Nephron progenitor cell (in vitro differentiated cells): ENCODE measurements at places on chromosomes 3 and 15.

DNA sequence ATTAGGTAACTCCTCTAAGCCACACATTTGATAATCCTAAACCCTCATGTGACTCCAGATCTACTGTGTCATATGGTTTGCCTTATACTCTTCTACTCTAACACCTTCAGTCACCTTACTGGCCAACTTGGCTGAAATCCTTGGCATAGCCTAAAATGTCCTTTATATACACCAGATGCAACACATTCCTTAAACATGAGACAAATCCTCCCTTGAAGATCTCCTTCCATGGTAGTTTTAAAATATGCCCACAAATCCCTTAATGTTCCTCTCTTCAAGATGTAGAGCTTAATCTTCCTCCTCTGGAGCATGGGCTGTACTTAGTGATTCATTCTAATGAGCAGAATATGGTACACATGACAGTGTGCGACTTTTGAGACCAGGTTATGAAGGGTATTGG lies 238.9 kb downstream of the SUCLG2 start:
- no peak for DNase-seq

- no peak for DNase-seq
Measured at GRCh38 chr3:50297896-50298725, 1.1 kb downstream of the HYAL3 start.

GRCh38 chr3:197447057-197447456 lies 108.7 kb downstream of the BDH1 start:
- DNase-seq = no peak

DNA sequence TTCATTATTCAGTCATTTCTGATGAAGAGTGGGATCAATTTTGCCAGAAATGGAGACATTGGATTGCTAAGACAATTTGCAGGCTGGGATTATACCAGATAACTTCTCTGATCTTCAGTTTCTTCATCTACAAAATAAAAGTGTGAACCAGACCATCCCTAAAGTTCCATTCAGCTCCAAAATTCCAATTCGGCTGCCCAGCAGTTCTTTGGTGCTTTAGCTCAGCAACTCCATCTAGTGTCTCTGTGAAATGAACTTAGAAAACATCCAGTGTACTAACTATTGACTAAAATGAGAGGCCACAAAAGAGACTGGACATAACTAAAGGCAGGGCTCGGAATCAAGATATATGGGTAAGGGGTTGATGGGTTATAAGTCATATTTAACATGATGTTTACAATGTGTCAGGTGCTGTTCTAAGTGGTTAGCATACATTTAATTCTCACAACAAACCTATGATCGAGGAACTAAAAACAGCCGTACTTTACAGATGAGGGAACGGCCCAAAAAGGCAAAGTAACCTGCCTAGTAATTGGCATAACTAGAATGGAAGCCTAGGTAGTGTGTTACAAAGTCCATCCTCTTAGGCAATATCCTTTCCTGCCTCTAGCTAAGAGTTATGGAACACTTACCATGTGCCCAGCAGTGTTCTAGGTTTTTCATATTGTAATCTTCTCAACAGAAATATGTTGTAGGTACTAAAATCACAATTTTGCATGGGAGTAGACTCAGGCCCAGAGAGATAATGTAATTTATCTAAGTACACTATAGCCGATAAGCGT lies 17.0 kb downstream of the THAP10 start:
- no peak for DNase-seq

DNA sequence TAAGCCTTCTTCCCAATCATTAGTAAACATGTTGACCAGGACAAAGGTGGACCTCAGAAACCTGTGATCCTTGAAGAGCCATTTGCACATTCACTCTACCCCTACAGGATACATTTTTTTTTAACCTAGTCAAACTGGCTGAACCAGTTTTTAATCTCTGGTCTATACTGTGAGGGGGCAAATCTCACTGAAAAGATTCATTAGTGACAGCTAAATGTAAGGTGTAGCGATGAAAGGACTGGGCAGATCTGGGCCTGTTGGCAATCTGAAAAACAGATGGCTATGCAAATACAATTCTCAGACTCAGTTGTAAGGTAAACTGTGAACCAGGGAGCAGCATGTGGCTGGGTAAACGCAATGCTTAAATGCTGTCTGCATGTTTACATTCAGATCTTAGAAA lies 75.6 kb upstream of the SNTN start:
- DNase-seq = no peak

DNA sequence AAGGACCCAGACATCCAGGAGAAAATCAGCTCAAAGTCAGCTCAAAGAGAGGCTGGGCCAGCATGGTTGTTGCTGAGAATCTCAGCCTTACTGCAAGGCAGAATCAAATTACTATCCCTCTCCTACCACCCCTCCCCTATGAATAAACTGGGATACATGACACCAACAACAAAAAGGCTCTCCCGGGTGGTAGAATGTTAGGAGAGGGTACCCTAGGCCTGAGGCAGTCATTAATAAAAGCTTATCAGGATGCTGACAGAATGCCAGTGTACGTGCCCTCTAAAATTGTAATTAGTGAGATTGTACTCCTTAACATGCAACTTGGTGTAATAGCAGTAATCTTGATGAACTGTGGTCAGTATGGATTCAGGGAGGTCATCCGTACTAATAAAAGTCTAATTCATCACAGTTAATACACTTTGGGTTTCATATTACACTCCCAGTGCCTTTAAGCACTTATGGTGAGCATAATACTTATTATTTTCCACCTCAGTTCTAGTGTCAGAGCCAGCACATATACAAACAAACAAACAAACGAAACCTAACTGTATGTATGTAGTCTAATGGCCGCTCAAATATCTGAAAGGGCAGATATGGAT lies 76.5 kb downstream of the B3GALNT1 start:
- peak; percentile 4 for DNase-seq

DNA sequence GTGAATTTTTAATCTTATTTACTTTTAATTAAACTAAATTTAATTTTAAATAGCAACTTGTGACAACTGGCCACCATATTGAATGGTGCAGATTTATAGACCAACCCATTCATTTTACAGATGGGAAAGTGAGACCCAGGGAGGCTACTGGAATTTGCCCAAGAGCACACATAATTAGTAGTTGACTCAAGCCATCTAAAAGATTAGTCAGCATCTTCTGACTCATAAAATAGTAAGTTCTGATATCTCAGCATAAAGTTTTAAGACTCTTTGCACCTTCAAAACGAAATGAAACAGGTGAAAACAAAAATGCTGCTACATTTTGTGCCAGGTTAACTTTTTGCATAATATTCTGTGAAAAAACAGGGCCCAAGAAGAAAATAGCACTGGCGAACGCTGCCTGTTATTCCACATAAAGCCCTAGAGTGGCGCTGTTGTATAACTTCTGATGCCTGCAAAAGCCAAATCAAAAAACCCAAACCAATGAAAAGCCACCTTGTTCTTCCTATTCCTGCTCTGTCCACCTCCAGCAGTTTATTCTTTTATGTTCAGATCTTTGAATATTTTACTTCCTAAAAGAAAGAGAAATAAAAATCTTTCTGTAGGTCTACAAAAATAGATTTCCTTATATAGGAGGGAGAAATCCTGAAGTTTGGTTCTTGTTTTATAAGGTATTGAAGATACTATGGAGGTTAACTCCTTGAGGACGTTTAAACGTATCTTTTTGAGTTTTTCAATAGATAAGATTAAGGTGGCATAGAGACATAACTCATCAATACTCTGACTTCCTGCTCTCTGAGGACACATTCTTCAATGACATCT lies 62.8 kb downstream of the OTOL1 start:
- peak; percentile 21 for DNase-seq

GRCh38 chr15:38819387-38819950 lies 254.9 kb upstream of the RASGRP1 start:
- DNase-seq = no peak

GRCh38 chr3:17140670-17141505 lies 256.1 kb downstream of the PLCL2 start:
- no peak for DNase-seq

GRCh38 chr3:128385080-128385832 lies 81.4 kb downstream of the DNAJB8 start:
- no peak for DNase-seq

GRCh38 chr3:45783667-45784066 lies 12.7 kb downstream of the SLC6A20 start:
- no peak for DNase-seq

- DNase-seq = no peak
Measured at GRCh38 chr15:68896178-68896577, 34.1 kb upstream of the SPESP1 start.

GRCh38 chr3:101495552-101495951 lies 17.5 kb downstream of the SENP7 start:
- no peak for DNase-seq

- no peak for DNase-seq
Measured at GRCh38 chr3:142866841-142867631, 21.8 kb downstream of the PCOLCE2 start.

DNA sequence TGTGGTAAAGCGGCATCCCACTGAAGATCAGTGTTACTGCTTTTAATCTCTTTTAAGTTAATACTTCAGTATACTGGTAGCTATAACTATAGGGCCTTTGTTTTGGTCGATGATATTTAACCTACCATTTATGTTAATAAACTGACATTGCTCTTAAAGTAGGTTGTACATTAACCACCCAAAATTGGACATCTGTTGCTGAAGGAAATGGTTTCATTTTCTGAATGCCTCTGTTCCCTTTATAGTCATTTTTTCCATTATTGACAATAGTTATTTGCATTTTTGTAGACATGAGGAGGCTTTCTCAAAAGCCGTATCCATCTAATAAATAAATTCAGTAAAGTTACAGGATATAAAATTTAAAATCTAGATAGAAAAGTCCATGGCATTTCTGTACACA lies 252.4 kb upstream of the UBE2E1 start:
- DNase-seq = no peak

DNA sequence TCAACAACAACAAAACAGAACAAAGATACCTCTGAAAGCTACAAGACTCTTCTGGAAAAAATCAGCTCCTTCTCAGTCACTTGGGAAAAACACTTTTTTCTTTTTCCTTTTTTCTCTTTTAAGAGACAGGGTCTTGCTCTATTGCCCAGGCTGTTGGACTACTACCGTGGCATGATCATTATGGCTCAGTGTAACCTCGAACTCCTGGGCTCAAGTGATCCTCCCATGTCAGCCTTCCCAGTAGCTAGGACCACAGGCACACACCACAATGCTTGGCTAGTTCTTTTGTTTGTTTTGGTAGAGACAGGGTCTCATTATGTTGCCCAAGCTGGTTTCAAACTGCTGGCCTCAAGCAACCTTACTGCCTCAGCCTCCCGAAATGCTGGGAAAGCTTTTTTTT lies 12.8 kb downstream of the MYO9A start:
- DNase-seq = no peak

- no peak for DNase-seq
Measured at GRCh38 chr3:152281133-152281713, 12.5 kb downstream of the MBNL1 start.

- no peak for DNase-seq
Measured at GRCh38 chr3:65091565-65091964, 403.8 kb upstream of the ADAMTS9 start.

GRCh38 chr3:14137004-14137403 lies 12.2 kb downstream of the TMEM43 start:
- no peak for DNase-seq

DNA sequence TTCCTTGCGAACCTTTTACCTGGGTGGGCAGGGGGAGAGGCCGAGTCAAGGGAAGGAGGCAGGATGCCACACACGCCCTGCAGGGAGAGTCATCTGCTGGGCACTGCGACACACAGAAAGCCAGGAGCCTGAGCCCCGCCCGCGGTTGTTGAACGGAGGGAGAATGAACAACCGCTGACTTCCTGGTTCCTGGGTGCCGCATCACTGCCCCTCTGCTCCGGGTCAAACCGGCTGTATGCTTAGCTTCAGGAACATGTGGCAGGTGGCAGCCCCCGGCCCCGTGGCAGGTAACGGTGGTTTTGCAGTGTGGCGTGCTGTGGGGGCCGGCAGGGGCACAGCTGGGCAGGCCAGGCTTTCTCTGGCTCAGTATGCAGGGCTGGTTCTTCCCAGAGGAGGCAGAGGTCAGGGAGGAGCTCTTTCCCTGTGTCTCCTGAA lies 33.4 kb downstream of the APBA2 start:
- DNase-seq = no peak

DNA sequence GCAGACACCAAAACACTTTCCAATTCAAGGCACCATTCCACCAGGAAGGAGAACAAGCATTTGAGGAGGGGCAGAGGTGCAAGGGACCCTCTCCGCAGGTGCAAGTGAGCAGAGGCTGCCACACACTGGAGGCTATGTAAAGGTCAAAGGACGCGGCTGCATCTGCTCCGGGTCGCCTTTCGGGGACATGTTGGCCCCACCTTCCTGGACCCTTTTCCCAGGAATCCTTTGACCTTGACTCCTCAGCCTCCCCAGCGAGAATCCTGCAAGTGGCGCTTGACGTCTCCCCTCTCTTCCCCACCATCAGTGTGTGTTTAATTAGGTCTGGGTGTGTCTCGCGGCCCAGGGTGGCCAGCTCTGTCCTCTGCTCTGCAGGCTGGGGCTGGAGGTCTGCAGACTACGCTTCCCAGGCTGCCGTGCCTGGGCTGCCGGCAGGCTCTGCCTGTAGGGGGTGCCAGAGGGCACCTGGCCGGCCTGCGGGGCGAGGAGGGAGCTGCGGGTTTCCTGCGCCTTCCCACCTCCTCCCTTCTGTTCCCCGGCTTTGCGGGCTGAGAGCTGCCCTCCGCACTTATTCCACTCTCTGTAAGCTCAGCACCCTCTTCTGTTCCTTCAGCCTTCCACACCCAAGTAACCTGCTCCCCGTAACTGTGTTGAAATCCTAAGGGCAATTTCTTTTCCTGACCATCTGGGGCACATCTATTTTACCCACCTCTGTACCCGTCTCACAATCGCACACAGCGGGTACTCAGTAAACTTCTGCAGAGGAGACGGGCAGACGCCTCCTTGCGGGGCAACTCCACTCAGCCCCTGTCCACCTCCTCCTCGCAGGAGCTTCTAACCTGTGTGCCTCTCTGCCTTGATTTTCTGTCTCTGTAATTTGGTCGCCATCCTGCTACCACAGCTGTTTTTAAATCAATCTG lies 129.8 kb downstream of the NSMCE3 start:
- DNase-seq = peak; percentile 81

DNA sequence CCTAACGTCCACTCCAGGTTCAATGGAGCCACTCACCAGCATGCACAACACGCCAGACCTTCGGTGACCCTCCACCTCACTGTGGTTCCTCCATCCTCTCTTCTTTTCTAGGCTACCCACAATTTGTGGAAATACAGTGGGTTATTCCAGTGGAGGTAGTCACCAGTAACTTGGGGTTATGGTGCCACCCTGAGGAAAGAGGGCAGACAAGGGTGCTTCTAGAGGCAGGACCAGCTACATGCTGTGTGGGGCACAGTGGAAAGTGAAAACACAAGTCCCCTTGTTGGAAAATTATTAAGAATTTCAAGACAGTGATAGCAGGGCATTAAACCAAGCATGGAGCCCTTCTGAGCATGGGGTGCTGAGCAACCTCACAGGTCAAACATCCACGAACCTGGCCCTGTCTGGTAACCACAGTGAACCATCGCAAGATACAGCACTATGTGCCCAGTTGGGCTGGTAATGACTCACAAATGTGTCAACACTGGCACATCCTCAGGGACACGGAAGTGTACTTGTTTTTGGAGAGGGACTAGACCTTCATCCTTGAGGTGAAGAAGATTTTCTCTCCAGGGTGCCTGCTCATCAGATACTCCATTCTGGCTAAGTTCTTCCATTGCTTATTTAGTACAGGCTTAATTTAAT lies 166.7 kb downstream of the STT3B start:
- no peak for DNase-seq
